ENCODE measurements at places on chromosomes 6 and 20. TPM values are rescaled to one million over a fixed set of nuclear protein-coding genes. Genes with fewer than 3 reads are reported as not detected.

ANGPT4 gene
- under 0.01 TPM for total RNA-seq

ARFRP1 gene
- total RNA-seq, result 26.6 TPM

LGSN gene
- not detected for total RNA-seq

ARMC12 gene
- total RNA-seq, result 0.16 TPM

DACT2 gene
- not detected for total RNA-seq

NDRG3 gene
- 35.7 TPM for total RNA-seq

EYA4 gene
- 3.4 TPM for total RNA-seq

KLHDC3 gene
- total RNA-seq, result 111 TPM

NKX2-2 gene
- not detected for total RNA-seq

RTF2 gene
- 76.6 TPM for total RNA-seq
